ENCODE measurements at places on chromosomes 11 and 22.

GRCh38 chr11:46493791-46494190 lies 100.0 kb downstream of the AMBRA1 start:
- no peak overlapping the region for H3K4me3 ChIP-seq
- H3K36me3 ChIP-seq, result peaks cover 5% of the 10 kb centered on the region
- no peaks in the 10 kb centered on the region for H3K27me3 ChIP-seq
- DNase-seq, result no peak

GRCh38 chr11:118618115-118618990 lies 10.9 kb downstream of the PHLDB1 start:
- no peak for DNase-seq
- H3K4me1 ChIP-seq, result peaks cover 11% of the 10 kb centered on the region
- H3K27ac ChIP-seq, result no peak overlapping the region
- peaks cover 17% of the 10 kb centered on the region for H3K27me3 ChIP-seq
- no peaks in the 10 kb centered on the region for H3K36me3 ChIP-seq

DNA sequence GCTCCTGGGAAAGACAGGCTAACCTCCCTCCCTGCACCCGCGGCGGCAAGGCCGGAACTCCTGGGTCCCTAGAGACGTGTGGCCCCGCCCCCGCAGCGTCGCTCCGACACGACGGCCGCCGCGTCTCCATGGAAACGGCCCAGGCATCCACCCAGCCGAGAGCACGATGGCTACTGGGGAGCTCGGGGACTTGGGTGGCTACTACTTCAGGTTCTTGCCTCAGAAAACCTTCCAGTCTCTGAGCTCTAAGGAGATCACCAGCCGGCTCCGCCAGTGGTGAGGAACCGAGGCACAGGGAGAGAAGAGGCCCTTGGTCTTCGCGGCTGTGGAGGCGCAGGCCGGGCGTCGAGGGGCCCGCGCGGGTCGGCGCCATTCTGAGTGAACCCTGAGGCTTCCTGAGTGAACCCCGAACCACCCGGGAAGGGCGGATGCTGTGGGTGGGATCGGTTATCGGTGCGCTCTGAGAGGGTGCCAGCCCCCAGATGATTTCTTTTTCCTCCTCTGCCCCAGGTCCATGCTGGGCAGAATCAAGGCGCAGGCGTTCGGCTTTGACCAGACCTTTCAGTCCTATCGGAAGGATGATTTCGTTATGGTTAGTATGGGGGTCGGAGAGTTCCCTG lies at the start of gene CFAP300:
Gene CFAP300, plus strand, starts transcription at position 133 of the 620 bp plus-strand sequence. Its CDS starts 34 bp downstream, at position 167.
- peak; percentile 12 for DNase-seq
- no peaks in the 10 kb centered on the region for H3K36me3 ChIP-seq
- H3K4me3 ChIP-seq, result peak within 1 kb of the TSS; percentile 70
- no peak within 1 kb of the TSS for H3K27ac ChIP-seq
- no peaks in the 10 kb centered on the region for H3K4me1 ChIP-seq

- peak within 1 kb of the TSS; percentile 79 for H3K27ac ChIP-seq
- H3K4me3 ChIP-seq, result peak within 1 kb of the TSS; percentile 90
- H3K4me1 ChIP-seq, result no peaks in the 10 kb centered on the region
- peaks cover 6% of the 10 kb centered on the region for H3K27me3 ChIP-seq
- peak; percentile 46 for DNase-seq
- no peaks in the 10 kb centered on the region for H3K36me3 ChIP-seq
Observed at GRCh38 chr22:24592851-24593558, at the start of gene LRRC75B. TSS of gene LRRC75B (minus strand) at chr22:24593073. CDS start at chr22:24593039, 34 bp downstream.

DNA sequence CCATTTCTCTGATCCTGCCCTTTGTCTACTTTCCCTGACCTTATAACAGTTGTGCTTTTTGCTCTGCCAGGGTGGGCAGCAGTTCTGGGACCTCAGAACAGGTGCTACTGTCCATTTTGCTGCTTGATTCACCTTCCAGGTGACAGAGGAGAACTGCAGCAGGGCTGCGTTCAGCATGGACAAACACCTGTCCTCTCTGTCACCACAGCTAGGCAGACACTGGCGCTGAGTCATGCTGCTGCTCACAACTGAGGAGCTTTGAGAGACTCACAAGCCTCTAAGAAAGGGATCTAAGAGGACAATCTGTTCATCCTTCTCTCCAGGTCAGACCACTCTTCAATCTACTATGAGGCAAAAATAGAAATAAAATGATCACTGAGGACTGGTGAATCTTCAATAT lies 1144.5 kb upstream of the CCDC90B start:
- no peak overlapping the region for H3K27ac ChIP-seq
- H3K4me1 ChIP-seq, result no peaks in the 10 kb centered on the region
- DNase-seq, result no peak
- H3K36me3 ChIP-seq, result no peaks in the 10 kb centered on the region

DNA sequence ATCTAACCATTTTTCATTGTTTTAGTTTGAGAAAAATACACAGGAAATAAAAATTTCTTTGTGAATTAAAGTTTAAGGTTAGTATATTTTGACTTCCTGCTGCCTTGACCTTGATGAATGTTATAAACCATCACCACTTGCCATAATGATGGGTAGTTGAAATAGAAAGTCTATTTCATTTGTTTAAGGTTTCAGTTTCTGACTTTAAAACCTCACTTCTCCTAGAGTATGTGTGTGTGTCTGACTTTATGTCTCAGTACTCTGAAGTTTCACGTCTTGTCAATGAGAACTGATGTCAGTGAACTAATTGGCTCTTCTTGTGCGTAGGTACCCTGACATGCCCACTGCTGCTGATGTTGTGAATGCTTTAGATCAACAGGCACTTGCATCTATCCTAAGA lies 188.2 kb downstream of the METTL15 start:
- no peak overlapping the region for H3K4me3 ChIP-seq
- H3K4me1 ChIP-seq, result no peaks in the 10 kb centered on the region
- DNase-seq, result no peak
- H3K27ac ChIP-seq, result no peak overlapping the region
- H3K27me3 ChIP-seq, result no peaks in the 10 kb centered on the region
- peaks cover 14% of the 10 kb centered on the region for H3K36me3 ChIP-seq

DNA sequence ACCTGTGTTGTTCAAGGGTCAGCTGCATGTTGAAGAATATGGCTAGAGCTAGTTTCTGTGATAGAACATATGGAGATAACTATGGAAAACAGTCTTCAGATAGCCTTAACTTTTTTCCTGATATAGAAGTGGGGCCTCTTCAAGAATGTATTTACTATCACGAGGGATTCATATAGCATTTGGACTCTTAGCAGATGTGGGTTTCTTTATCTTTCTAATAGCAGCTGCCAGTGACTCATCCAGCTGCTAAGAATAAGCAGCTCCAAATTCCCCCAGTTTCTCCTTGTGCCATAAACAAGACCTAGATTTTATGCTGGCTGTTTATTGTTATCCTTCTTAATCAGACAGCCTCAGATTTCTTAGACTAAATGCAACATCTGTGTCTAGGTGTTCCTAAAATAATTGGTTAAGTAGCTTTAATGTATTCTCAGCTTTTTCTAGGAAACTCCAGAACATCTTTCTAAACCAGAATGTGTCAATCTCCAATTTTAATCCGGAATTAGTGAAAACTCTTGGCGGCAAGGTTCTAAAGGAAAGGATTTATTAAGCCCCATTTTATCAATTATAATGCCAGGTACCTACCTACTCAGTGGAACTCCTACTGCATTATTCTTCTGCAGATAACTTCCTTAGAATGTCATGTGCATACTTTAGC lies 119.8 kb downstream of the CSTPP1 start:
- DNase-seq, result no peak
- no peak overlapping the region for H3K27ac ChIP-seq
- peaks cover 8% of the 10 kb centered on the region for H3K4me1 ChIP-seq
- H3K27me3 ChIP-seq, result no peaks in the 10 kb centered on the region
